EH (cell line): ENCODE measurements at places on chromosomes 12 and 14.

DNA sequence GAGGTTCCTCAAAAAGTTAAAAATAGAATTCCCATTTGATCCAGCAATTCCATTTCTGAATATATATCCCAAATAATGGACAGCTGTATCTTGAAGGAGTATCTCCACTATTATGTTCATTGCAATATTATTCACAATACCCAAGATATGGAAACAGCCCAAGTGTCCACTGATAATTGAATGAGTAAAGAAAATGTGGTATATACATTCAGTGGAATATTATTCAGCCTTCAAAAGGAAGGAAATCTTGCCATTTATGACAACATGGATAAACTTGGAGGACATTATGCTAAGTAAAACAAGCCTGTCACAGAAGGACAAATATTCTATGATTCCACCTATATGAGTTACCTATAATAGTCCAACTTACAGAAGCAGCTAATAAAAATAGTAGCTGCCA is 979.0 kb downstream of the SLC6A15 start:
- no peak for DNase-seq

- no peak for DNase-seq
These were observed 42.9 kb upstream of the KCNA5 start for GRCh38 chr12:5000658-5001385.

- DNase-seq = no peak
These were observed 16.1 kb downstream of the FSCB start for GRCh38 chr14:44490966-44491365.

GRCh38 chr14:91364524-91365270 is 52.9 kb downstream of the CCDC88C start:
- DNase-seq = no peak

- DNase-seq = no peak
These were observed 72.8 kb downstream of the SCARB1 start for GRCh38 chr12:124790650-124791400.

DNA sequence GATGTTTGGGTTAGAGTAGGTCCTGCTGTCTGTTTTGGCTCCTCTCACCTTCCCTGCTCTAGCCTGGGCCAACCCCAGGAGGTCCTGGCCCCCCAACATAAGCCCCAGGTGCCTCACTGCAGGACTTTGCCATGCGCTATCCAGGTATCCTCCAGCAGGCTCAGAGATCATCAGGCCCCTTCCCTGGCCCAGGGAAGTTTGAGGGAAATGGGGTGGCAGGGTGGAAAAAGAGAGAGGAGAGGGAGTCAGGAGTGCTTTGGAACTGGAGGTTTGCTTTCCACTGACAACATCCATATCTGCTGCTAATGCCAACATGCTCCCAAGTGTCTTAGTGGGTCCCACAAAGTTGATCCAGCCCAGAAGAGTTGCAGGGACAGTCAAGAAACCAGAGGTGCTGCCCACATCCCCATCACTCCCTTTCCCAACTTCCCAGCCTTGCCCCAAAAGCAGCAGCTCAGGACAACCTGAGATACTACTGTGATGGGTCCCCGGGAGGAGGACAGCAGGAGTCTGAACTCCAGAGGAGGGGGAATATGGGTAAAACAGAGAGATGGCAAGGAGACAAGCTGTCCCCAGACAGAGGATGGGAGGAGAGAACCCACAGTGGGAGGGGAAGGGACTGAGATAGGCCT is 677 bp downstream of the TNS2 start:
- no peak for DNase-seq

DNA sequence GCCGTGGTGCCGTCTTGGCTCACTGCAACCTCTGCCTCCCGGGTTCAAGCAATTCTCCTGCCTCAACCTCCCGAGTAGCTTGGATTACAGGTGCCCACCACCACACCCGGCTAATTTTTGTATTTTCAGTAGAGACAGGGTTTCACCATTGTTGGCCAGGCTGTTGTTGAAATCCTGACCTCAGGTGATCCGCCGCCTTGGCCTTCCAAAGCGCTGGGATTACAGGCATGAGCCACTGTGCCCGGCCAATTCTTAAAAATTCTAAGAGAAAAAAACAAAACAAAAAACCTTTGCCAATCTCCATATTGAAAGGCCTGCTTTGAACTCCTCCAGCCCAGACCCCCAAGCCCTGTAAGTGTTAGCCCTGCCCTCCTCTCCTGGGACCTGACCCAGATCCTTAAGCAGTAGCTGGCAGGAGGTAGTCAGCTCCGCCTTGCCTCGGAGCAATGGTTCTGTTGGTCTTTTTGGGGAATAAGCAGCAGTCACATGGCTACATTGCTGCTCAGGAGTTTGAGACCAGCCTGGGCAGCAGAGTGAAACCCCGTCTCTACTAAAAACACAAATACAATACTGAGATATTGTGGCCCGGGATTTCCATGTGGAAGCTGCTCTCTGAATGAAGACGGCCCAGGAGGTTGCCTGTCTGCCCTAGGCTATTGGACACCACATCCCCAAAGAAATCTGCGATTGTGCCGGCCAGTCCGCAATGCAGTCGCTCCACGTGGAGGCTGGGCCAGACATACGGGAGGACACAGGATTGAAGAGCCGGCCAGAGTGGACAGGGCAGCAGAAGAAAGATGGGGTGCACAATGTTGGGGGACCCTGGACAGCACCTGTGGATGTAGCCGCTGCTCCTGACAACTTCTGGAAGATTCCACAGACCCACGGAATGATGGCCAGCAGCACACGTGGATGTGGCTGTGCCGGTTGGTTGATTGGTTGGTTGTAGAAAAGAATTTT is 28.8 kb upstream of the BEGAIN start:
- no peak for DNase-seq

DNA sequence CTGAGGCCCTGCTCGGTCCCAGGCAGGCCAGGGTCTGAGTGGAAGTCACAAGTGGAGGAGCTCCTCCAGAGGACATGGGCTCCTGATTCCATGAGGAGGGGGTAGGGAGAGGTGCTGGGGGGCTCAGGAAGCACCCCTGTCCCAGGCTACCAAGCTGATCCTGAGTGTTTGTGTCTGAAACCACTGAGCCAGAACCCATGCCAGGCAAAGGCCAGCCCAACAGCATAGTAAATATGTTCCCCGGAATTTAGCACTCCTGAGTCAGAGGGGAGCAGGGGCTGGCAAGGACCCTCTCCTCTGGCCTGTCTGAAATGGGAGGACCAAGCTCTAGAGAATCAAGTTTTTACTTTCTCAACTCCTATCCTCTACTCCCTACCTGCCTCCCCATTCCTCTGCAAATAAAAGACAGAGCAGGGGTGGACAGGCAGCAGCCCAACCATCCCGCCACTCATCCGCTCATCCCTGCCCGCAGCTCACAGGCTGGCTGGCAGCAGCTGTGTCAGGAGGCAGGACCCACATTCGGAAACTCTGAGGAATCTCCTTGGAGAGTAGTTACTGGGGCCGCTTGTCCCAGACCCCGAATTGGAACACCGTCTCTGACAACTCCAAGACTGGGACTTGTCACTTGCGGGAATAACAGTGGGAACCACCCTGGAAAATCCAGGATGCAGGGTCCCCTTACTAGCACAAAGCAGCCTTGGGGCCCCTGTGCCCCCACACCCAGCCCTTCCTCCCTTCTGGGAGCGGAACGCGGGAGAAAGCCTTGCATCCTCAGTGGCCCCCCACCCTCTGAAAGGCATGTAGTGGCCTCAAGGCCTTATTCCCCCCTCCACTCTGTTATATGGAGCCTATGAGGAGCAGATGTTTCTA is 102.5 kb downstream of the ZFP36L1 start:
- no peak for DNase-seq

DNA sequence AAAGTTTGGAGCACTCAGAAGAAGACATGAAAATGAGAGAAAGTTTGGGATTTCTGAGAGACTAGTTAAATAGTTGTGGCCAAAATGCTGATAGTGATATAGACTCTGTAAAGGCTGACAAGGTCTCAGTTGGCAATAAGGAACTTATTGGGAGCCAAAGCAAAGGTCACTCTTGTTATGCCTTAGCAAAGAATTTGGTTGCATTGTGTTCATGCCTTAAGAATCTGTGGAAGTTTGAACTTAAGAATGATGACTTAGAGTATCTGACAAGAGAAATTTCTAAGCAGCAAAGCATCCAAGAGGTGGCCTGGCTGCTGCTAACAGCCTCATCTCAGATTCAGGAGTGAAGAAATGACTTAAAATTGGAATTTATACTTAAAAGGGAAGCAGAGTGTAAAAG is 113.8 kb downstream of the PIK3C2G start:
- peak; percentile 45 for DNase-seq

DNA sequence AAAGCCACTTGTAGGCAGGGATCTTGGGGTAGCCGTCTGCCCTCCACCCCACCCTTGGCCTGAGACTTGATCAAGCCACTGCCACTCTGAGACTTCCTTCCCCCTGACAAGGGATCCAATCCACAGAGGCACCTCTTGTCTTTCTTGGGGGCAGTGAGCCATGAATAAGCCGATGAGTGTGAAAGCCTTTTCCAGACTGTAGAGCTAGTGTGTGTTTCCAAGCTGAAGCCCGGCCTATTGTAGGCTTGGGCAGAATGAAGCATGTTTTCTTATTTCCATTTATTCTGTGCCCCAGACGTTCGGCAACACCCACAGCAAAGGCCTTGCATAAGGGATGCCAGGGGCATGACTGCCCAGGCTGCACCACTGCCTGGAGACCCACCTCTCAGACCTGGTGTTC is 991.6 kb downstream of the BCL11B start:
- DNase-seq = no peak

- peak; percentile 84 for DNase-seq
These were observed 1196.5 kb downstream of the GALC start for GRCh38 chr14:86796221-86797074.

GRCh38 chr12:119673634-119674033 is 5.7 kb downstream of the PRKAB1 start:
- no peak for DNase-seq

DNA sequence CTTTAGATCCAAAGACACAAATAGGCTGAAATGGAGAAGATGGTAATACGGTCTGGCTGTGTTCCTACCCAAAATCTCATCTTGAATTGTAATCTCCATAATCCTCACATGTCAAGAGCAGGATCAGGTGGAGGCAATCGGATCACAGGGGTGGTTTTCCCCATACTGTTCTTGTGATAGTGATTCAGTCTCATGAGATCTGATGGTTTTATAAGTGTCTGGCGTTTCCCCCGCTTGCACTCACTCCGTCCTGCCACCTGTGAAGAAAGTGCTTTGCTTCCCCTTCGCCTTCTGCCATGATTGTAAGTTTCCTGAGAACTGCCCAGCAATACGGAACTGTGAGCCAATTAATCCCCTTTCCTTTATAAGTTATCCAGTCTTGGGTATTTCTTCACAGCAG is 1795.5 kb upstream of the FLRT2 start:
- no peak for DNase-seq

DNA sequence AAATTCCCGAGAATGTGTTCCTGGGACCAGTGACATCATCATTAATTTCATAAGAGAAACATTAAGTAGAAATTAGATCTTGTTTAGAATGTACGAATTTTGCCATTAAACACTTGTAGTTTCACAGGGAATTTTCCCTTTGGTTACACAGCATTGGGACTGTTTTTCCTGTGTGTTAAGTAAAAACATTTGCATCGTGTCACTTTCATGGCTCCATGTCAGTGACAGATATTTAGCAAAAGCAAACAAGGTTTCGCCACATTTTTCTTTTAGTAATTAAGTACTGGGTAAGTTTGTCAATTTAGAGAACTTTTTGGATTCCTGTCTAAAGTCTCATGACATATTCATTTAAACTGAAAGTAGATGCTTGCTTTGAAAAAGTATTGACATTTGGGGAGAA is 45.5 kb upstream of the OVCH1 start:
- DNase-seq = no peak

DNA sequence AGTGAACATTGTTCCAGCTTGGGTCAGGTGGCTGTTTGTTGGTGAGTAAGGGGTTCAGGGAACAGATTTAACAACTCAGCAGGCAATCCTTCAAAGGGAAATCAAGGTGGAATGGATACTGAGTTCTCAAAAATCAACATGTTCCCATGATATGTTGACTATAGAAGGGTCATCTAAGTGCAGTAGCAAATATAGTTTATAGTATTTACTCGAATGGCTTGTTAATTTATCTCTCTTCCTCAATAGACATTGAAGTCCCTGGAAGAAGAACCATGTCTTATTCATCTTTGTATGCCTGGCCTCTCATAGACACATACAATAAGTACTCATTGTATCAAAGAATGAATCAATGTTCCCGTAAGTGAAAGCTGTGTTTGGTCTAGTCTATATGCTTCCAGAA is 24.5 kb upstream of the DUSP6 start:
- no peak for DNase-seq

- DNase-seq = no peak
These were observed 4.6 kb upstream of the ZDHHC22 start for GRCh38 chr14:77145975-77146740.

GRCh38 chr14:104091061-104091926 is 5.8 kb downstream of the ASPG start:
- DNase-seq = no peak

- DNase-seq = no peak
These were observed 23.9 kb upstream of the TEX22 start for GRCh38 chr14:105374389-105374788.

- peak; percentile 67 for DNase-seq
These were observed 9.8 kb upstream of the ZNF385A start for GRCh38 chr12:54394281-54394719.

DNA sequence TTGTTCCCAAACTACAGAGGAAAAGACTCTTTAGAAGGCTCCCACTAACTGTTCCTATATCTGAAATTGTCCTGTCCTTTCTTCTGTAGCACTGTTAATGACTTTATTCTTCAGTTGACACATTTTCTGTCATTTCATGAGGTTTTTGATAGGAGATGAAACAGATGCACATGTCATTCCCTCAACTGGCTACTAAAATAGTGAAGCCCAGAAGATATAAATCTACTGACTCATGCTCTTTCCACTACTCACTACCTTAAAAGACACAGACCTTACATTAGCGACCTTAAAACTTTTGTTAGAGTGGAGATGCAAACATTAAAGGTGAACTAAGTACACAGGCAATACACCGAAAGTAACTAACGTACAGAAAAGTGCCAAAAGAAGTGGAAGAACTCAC is 59.5 kb upstream of the ANKS1B start:
- no peak for DNase-seq

DNA sequence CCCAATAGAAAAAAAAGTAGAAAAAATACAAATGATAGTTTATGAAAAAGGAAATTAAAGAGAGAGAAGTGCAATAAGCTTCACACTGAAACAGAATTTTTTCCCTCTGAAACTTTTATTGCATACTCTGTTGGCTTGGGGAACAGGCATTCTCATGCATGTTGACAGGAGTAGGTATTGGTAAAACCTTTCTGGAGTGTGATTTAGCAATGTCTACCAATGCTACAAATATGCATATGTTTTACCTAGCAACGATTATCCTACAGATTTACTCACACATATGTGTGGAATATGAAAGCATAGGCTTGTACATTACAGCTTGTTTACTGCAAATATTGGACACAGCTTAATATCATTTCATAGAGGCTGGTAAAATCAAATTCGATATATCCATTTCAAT is 125.7 kb upstream of the MYF6 start:
- DNase-seq = no peak

- DNase-seq = no peak
These were observed 279.6 kb downstream of the PRKD1 start for GRCh38 chr14:29648045-29648444.

- peak; percentile 57 for DNase-seq
These were observed 12.9 kb upstream of the CALM1 start for GRCh38 chr14:90383731-90384542.

- DNase-seq = no peak
These were observed 104.3 kb upstream of the TMCC3 start for GRCh38 chr12:94754653-94755052.
